Naive thymus-derived CD4-positive, alpha-beta T cell (primary cell): ENCODE measurements at places on chromosomes 16 and 17. TPM values are rescaled to one million over a fixed set of nuclear protein-coding genes. Genes with fewer than 3 reads are reported as not detected.

DNA sequence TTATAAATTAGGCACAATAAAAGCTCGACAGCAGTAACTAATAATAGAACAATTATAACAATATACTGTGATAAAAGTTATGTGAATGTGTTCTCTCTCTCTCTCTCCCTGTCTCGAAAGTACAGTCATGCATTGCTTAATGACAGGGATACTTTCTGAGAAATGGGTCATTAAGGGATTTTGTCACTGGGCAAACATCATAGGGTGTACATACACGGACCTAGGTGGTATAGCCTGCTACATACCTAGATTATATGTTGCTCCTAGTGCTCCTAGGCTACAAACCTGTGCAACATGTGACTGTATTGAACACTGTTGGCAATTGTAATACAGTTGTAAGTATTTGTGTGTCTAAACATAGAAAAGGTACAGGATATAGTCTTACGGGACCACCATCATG, 6.9 kb downstream of the ZNRF1 start:
- H3K4me3 ChIP-seq, result no peak overlapping the region
- H3K27ac ChIP-seq, result no peak overlapping the region
- no peaks in the 10 kb centered on the region for H3K36me3 ChIP-seq
- H3K4me1 ChIP-seq, result no peaks in the 10 kb centered on the region
- no peaks in the 10 kb centered on the region for H3K27me3 ChIP-seq

GRCh38 chr17:81294512-81295030, 536 bp downstream of the SLC38A10 start:
- H3K27ac ChIP-seq, result peak overlapping the region; percentile 94
- peak overlapping the region; percentile 82 for H3K4me3 ChIP-seq
- peaks cover 22% of the 10 kb centered on the region for H3K4me1 ChIP-seq
- no peaks in the 10 kb centered on the region for H3K27me3 ChIP-seq
- DNase-seq, result peak; percentile 9

DNA sequence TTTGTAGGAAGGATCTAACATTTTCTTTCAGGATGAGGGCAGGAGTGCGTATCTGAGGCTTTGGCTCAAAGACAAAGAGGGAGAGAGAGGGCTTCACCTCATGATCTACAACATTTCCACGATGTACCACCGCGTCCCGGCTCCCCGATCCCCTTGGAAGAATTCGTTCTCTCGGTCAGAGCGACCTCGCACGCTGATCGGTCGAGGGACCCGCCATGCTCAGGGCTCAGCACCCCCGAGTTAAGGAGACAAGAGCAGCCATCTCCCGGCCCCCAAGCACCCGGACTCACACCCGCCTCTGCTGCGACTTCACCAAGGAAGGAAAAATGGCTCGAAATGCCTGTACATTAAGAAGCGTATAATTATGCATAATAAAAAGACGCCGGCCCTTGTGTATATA, 89.5 kb upstream of the RPL38 start:
- no peak overlapping the region for H3K4me3 ChIP-seq
- H3K4me1 ChIP-seq, result no peaks in the 10 kb centered on the region
- H3K27ac ChIP-seq, result no peak overlapping the region
- no peaks in the 10 kb centered on the region for H3K27me3 ChIP-seq

- peaks cover 4% of the 10 kb centered on the region for H3K4me1 ChIP-seq
- peak overlapping the region; percentile 68 for H3K4me3 ChIP-seq
- H3K27ac ChIP-seq, result peak overlapping the region; percentile 17
- H3K27me3 ChIP-seq, result no peaks in the 10 kb centered on the region
- DNase-seq, result peak; percentile 82
These were observed 58.5 kb downstream of the TMEM132E start for GRCh38 chr17:34637548-34638525.

- H3K4me3 ChIP-seq, result no peak overlapping the region
- peaks cover 49% of the 10 kb centered on the region for H3K36me3 ChIP-seq
- H3K27ac ChIP-seq, result no peak overlapping the region
- DNase-seq, result no peak
These were observed 4.2 kb downstream of the RNF40 start for GRCh38 chr16:30766206-30766932.

DNA sequence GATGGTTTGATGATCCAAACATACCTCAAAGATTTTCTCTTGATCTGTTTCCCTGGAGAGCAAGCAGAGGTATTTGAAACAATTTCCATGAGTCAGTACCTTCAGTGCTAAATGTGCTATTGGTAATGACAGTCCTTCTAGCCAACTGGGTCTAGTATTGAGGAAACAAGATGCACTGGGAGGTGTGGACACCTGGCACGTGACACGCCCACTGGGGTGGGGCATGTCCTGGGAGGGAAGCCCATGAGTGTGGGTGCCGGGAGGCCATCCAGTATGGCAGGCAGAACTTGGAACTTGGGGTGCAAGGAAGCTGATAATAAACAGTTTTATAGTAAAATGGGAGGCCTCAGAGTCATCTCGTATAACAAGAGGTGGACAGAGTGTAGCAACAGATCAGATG, 17.9 kb upstream of the AKAP1 start:
- H3K4me1 ChIP-seq, result no peaks in the 10 kb centered on the region
- H3K27me3 ChIP-seq, result no peaks in the 10 kb centered on the region
- no peak overlapping the region for H3K4me3 ChIP-seq
- no peaks in the 10 kb centered on the region for H3K36me3 ChIP-seq
- no peak for DNase-seq
- no peak overlapping the region for H3K27ac ChIP-seq

GRCh38 chr17:48579760-48580554, 1.8 kb upstream of the HOXB4 start:
- H3K27ac ChIP-seq, result no peak overlapping the region
- H3K4me3 ChIP-seq, result no peak overlapping the region
- peaks cover 41% of the 10 kb centered on the region for H3K27me3 ChIP-seq
- DNase-seq, result no peak

- peak; percentile 71 for DNase-seq
- H3K4me1 ChIP-seq, result peaks cover 47% of the 10 kb centered on the region
- no peaks in the 10 kb centered on the region for H3K27me3 ChIP-seq
- peaks cover 48% of the 10 kb centered on the region for H3K36me3 ChIP-seq
These were observed 313.0 kb downstream of the SEC14L1 start for GRCh38 chr17:77453613-77454241.

DNA sequence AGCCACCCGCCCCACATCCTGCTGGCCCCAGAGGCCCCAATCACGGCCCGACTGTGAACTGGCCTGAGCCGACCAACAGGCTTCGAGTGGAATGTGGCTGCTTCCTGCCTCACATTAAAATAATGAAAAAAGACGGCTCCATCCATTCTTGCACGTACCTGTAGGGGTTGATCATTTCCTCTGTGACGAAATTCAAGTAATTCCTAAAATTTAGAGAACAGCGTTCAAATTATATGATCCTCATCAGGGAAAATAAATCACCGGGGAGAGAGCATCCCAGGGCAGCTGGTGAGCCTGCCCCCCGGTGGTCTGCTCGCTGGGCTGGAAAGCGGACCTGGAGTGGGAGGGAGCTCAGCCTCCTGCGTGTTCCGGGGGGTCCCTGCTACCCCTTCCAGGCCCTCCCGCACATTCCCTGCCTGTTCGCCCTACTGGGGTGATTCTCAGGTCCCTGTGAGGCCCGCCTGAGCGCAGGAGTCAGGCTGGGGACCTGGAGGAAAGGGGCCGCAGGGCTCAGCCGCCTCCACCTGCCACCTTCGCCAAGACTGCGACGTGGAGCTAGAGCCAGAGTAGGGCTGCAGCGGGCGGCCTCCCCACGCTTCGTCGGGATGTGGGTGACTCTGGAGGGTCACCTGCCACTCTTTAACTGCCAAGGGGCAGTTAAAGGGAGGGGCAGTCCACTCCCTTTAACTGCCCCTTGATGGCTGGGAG, 28.9 kb downstream of the SLC7A5 start:
- no peak overlapping the region for H3K27ac ChIP-seq
- peaks cover 7% of the 10 kb centered on the region for H3K4me1 ChIP-seq
- no peak overlapping the region for H3K4me3 ChIP-seq
- H3K36me3 ChIP-seq, result no peaks in the 10 kb centered on the region

GRCh38 chr17:48236681-48237134, 129.1 kb downstream of the SNX11 start:
- H3K4me1 ChIP-seq, result peaks cover 15% of the 10 kb centered on the region
- no peaks in the 10 kb centered on the region for H3K27me3 ChIP-seq
- no peak overlapping the region for H3K27ac ChIP-seq
- DNase-seq, result no peak
- H3K36me3 ChIP-seq, result no peaks in the 10 kb centered on the region

DNA sequence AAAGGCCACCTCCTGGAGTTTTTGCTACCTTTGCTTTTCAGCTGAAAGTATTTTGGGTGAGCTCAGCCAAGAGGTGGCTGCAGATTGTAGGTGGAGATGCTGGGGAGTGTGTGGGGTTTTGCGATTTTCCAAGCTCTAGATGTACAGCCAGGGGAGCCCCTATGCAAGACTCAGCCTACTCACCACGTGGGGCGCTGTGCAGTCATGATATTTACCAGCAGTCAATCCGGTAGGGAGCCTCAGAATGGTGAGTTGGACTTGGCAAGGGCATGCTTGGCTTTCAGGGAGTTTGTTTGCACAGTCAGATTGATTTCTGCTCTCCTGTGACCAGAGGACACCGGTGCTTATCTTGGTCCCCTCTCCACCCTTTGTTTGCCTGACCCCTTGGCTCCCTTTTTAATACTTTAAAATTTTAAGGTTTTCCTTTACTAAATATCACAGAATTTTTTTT, 175.3 kb downstream of the UTP18 start:
- DNase-seq, result no peak
- no peaks in the 10 kb centered on the region for H3K27me3 ChIP-seq
- H3K4me1 ChIP-seq, result no peaks in the 10 kb centered on the region
- no peaks in the 10 kb centered on the region for H3K36me3 ChIP-seq
- no peak overlapping the region for H3K4me3 ChIP-seq
- H3K27ac ChIP-seq, result no peak overlapping the region

GRCh38 chr16:1613728-1614455, 1.7 kb downstream of the CRAMP1 start:
- H3K27ac ChIP-seq, result no peak overlapping the region
- peaks cover 36% of the 10 kb centered on the region for H3K4me1 ChIP-seq
- DNase-seq, result peak; percentile 40
- peak overlapping the region; percentile 62 for H3K4me3 ChIP-seq

DNA sequence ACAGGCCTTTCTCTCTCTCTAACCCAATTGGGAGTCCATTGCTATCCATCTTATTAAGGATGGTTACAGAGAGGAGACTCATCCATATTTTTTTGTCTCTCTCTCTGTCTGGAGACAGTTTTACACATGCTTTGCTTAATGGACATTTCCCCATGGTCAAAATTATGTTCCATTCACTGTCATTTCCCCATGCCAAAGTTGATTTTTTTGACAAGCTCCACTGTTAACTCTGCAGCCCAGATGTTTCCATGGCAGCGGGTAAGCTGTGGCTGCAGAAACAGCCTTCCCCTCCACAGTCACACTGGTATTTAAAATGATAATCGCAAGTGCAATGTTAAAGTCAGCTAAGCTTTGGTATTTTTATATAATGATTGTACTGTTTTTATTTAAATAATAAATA, 63.9 kb upstream of the HLF start:
- H3K36me3 ChIP-seq, result no peaks in the 10 kb centered on the region
- H3K4me1 ChIP-seq, result no peaks in the 10 kb centered on the region
- no peak for DNase-seq
- no peaks in the 10 kb centered on the region for H3K27me3 ChIP-seq
- no peak overlapping the region for H3K27ac ChIP-seq
- no peak overlapping the region for H3K4me3 ChIP-seq

- no peak overlapping the region for H3K27ac ChIP-seq
- peak; percentile 30 for DNase-seq
- no peaks in the 10 kb centered on the region for H3K36me3 ChIP-seq
- no peak overlapping the region for H3K4me3 ChIP-seq
These were observed 621 bp upstream of the CSHL1 start for GRCh38 chr17:63911657-63912100.

GRCh38 chr16:49369651-49370611, 3.7 kb upstream of the C16orf78 start:
- H3K4me1 ChIP-seq, result no peaks in the 10 kb centered on the region
- H3K36me3 ChIP-seq, result no peaks in the 10 kb centered on the region
- H3K4me3 ChIP-seq, result no peak overlapping the region
- H3K27me3 ChIP-seq, result no peaks in the 10 kb centered on the region
- no peak overlapping the region for H3K27ac ChIP-seq

DNA sequence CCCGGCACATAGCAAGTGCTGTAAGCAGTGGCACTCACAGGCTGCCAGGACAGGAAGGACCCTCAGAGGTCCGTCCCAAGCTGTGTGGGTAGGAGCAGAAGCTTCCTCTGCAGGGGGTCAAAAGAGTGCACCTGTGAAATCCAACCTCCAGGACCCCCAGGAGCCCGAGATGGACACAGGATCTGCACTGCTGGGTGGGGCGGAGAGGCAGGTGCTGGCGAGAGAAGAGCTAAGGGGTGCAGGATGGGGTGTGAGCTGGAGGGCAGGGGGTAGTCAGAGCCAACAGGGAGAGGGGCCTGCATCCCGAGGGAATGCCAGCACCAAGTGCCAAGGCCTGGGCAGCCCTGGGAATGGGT, 650 bp upstream of the AANAT start:
- no peak overlapping the region for H3K27ac ChIP-seq
- no peak for DNase-seq
- no peak overlapping the region for H3K4me3 ChIP-seq
- no peaks in the 10 kb centered on the region for H3K4me1 ChIP-seq
- no peaks in the 10 kb centered on the region for H3K27me3 ChIP-seq
- peaks cover 13% of the 10 kb centered on the region for H3K36me3 ChIP-seq

- no peak overlapping the region for H3K27ac ChIP-seq
- no peak overlapping the region for H3K4me3 ChIP-seq
- no peaks in the 10 kb centered on the region for H3K4me1 ChIP-seq
- no peak for DNase-seq
- peaks cover 4% of the 10 kb centered on the region for H3K36me3 ChIP-seq
These were observed 143.9 kb downstream of the SNX29 start for GRCh38 chr16:12120217-12120981.

The NHERF2 gene
- polyA plus RNA-seq, result 0.33 TPM

The KCNG4 gene
- not detected for polyA plus RNA-seq

The KRTAP2-1 gene
- not detected for polyA plus RNA-seq

The TVP23B gene
- 42.7 TPM for polyA plus RNA-seq

The MPP3 gene
- not detected for polyA plus RNA-seq

The RAI1 gene
- polyA plus RNA-seq, result 4.0 TPM

The CARD14 gene
- polyA plus RNA-seq, result not detected

The FBXL19 gene
- 0.08 TPM for polyA plus RNA-seq

The SRP68 gene
- 69.6 TPM for polyA plus RNA-seq
